ENCODE measurements at places on chromosomes 6 and 20.

DNA sequence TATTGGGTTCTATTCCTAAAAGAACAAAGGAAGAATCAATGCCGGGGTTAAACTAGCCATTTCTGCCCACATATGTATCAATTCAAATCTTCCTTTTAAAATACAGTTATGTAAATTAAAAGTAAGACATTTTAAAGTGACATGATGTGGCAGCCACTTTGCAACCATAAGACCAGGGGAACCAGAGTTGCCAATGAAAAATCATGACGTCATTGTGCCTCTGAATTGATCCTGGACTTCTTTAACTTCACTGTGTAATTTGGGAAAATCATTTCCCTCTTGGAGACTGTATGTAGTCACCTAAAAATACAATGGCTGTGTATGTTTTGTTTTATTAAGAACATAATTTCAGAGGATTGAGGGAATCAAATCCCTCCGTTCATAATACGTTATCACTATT is 42.2 kb downstream of the SLC13A3 start:
- no peak overlapping the region for H3K27ac ChIP-seq
- no peaks in the 10 kb centered on the region for H3K4me1 ChIP-seq
- no peak for DNase-seq
- no peaks in the 10 kb centered on the region for H3K27me3 ChIP-seq

DNA sequence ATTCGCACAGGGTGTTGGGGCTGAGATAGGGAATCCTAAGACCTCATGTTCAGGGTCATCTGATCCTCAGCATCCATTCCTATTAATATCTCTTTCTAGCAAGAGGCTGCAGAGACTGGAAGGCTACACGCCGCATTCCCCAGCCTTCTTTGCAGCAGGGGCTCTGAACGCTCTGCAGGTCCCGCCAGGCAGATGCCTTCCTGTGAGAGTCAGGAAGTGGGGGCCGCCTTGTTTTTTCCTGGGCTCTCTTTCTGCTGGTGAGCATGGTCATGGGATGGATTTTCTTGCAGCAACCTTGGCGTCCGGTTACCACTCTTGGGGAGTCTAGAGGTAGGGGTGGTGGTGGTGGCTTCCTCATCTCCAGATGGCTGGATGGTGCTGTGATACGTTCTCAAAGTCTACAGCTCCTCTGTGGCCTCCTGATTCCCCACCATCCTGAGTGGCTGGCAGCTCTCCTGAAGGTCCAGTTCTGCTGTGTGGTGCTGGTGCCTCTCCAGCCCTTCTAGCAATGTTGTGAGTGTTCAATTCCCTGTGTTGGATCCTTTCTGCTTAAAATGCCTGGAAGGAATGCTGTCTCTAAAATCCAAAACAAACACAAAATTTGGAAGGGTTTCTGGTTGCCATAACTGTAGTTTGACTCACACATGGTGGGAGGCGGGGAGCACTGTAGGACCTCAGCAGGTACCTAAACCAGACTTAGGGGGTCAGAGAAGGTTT is 111.9 kb downstream of the CEBPB start:
- DNase-seq = peak; percentile 59
- no peaks in the 10 kb centered on the region for H3K27me3 ChIP-seq
- no peaks in the 10 kb centered on the region for H3K36me3 ChIP-seq
- no peak overlapping the region for H3K4me3 ChIP-seq
- peaks cover 40% of the 10 kb centered on the region for H3K4me1 ChIP-seq
- H3K27ac ChIP-seq = peak overlapping the region; percentile 63

GRCh38 chr6:45990162-45990561 is 25.5 kb downstream of the CLIC5 start:
- no peak overlapping the region for H3K27ac ChIP-seq
- H3K4me3 ChIP-seq = no peak overlapping the region

DNA sequence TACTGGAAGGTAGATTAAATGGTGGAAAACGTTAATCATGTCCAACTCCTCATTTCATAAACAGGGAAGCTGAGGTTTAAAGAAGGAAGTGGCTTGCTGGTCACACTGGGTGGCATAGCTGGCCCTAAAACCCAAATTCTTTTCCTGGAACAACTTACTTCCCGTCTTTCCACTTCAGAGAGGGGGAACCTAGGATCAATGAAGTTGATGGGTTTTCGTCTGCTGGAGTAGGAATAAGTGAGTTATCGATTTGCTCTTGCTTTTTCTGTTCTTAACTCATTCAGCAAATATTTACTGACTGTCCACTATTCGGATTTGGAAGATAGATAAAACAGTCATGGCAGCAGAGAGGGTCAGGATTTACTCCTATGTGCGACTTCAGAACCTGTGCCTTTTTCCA is 1.2 kb upstream of the SYS1 start:
- no peak overlapping the region for H3K27ac ChIP-seq
- no peak for DNase-seq
- no peaks in the 10 kb centered on the region for H3K27me3 ChIP-seq
- peaks cover 8% of the 10 kb centered on the region for H3K36me3 ChIP-seq
- no peak overlapping the region for H3K4me3 ChIP-seq

DNA sequence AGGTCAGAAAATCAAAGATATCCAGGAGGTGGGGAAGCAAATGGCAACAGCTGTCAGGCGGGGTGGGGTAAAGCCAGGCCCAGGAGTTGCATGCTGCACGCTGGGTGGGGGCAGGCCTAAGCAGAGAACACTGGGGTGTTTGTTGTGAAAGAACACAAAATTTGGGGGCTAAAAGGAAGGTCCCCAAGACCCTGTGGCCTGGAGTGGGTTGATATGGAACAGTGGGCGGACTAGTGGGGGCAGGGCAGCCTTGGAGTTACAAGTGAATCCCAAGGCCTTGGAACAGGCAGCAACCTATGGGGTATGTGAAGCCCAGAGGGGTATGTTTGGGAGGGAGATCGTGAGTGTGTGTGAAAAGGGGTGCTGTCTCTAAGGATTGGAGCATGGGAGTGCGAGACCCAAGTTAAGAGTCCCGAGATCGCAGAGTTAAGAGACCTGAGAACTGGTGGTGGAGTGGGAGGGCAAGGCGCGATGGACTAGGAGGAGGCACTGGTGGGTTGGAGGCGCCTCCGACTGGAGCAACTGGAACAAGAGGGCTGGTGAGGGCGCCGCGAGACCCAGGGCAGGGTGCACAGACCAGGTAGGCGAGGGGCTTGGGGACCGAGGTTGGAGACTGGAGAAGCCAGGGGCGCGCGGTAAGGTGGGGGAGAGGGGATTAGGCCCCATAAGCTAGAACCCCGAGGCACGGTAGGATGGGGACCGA is 658 bp downstream of the CUL7 start:
- peaks cover 44% of the 10 kb centered on the region for H3K36me3 ChIP-seq
- H3K4me1 ChIP-seq = peaks cover 18% of the 10 kb centered on the region
- H3K27ac ChIP-seq = peak overlapping the region; percentile 87
- no peaks in the 10 kb centered on the region for H3K27me3 ChIP-seq

DNA sequence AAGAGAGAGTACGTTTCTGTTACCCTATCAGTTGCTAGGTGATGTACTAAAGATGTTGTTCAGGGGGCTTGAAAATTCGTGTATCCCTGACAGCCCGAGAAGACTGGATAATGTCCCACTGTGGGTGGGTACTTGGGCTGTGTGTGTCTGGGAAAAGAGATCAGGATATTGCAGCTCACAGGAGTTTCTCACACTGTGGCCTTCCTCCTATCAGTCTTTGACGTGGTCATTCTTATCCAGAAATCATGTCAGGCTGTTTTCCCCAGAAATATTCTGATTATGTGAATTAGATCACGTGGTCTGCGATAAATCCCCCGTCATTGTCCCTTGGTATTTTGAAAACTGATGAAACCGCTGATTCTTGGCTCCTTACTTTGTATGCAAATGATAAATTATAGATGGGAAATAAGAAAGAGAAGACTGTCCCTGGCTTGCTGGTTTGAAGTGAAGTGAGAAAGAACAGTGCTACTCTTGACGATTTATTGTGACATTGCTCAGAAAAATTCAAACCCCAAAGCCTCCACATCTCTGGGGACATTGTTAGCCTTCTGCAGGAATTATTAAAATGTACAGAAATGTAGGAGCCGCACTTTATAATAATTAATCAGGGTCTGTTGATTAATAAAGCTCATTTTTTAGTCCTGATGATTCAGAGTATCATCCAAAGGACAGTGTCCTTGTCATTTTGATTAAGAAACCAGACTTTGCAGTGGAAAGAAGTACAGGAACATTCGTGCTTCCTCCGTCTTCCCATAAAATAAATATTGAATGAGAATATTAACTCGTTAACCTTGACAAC is 167.5 kb upstream of the TSHZ2 start:
- no peak for DNase-seq
- H3K4me3 ChIP-seq = no peak overlapping the region
- no peaks in the 10 kb centered on the region for H3K27me3 ChIP-seq
- H3K36me3 ChIP-seq = no peaks in the 10 kb centered on the region
- no peaks in the 10 kb centered on the region for H3K4me1 ChIP-seq

DNA sequence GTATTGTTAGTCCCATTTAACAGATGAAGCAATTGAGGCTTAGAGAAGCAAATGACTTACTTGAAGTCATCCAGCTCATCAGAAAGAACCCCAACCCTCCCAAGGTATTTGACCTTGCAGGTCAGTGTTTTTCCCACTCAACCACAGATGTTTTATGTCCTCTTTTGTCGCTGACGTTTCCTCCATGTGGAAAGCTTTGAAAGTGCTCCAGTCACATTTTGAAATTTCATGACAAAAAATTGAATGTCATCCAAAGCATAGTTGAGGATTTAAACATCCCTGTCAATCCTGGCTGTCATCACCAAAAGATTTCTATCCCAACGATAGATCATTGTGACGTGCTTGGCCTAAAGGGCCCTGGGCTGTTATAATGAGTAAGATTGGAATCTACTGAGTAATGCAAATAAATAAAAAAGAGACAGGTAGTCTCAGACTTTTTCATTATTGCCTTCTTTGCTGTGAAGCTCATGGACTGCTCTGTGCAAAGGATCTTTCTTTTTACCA is 102.7 kb downstream of the TSHZ2 start:
- H3K27ac ChIP-seq = no peak overlapping the region
- no peaks in the 10 kb centered on the region for H3K27me3 ChIP-seq
- DNase-seq = no peak
- no peaks in the 10 kb centered on the region for H3K36me3 ChIP-seq
- no peaks in the 10 kb centered on the region for H3K4me1 ChIP-seq

DNA sequence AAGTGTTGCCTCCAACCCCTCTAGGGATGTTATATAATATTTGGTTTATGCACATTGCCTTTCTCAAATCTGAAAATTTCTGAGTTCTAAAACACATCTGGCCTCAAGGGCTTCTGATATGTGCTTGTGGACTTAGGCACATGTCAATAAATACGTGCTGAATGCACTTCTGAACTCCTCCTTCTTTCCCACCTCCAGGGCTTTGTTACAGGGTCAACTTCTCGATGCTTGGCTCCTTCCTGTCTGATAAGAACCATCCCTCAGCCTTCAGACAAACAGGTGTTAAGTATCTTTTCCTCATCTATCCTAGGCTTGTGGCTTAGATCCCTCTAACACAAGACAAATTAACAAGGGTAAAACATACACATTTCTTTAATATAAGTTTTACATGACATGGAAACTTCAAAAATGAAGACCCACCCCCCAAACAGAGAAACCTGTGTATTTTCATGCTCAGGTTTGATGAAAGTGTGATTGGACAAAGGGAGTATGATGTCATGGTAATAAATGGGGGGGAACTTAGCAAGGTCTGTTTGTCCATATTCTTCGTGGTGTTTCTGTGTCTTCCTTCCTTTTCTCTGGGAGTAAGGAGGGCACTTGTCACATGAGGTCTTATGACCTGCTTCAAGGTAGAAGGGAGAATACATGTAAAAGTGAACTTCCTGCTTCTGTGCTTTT is 326.9 kb downstream of the CD83 start:
- no peaks in the 10 kb centered on the region for H3K36me3 ChIP-seq
- H3K4me3 ChIP-seq = no peak overlapping the region
- peaks cover 9% of the 10 kb centered on the region for H3K4me1 ChIP-seq
- no peak overlapping the region for H3K27ac ChIP-seq
- no peak for DNase-seq

DNA sequence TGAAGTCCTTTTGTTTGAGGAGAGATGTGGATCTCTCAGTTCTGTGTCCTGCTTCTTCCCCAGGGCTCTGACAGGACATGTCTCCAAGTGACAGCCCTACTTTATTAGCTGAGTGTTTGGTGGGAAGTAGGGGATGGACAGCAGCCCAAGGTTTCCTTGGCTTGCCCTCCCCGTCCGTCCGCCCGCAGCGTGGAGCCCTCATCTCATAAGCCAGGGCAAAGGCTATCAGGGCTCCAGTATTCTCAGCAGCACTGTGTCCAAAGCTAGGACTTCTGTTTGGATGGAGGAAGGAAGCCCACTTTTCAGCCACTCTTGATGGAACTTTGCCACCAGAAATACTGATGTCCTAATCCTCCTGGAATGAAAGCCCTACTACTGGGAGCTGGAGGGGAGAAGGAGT is 13.6 kb downstream of the CDC5L start:
- H3K36me3 ChIP-seq = peaks cover 35% of the 10 kb centered on the region
- no peaks in the 10 kb centered on the region for H3K27me3 ChIP-seq

GRCh38 chr20:52681288-52681687 is 290.9 kb upstream of the TSHZ2 start:
- H3K36me3 ChIP-seq = no peaks in the 10 kb centered on the region
- no peak overlapping the region for H3K4me3 ChIP-seq
- no peak for DNase-seq
- H3K27me3 ChIP-seq = no peaks in the 10 kb centered on the region

DNA sequence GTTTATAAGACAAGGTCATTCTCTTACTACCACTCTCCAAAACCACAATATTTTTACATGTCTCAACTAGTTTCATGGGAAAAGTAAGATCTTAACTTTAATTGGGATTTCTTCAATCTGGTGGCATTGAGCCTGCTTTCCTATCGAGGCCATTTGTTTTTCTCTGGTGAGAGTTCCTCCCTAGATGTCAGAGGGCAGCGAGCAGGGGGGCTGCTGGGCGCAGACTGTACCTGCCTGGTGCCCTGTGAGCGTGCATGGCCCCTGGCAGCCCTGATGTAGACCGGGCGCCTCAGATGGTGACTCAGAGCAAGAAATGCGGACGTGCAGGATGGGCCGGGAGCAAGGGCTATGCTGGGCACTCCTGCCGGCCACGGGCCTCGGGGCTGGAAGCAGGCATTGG is 27.2 kb downstream of the ERMARD start:
- no peak overlapping the region for H3K27ac ChIP-seq
- H3K4me1 ChIP-seq = peaks cover 10% of the 10 kb centered on the region
- DNase-seq = no peak
- H3K4me3 ChIP-seq = no peak overlapping the region
- no peaks in the 10 kb centered on the region for H3K27me3 ChIP-seq

- no peak for DNase-seq
- H3K27ac ChIP-seq = no peak overlapping the region
- no peak overlapping the region for H3K4me3 ChIP-seq
- no peaks in the 10 kb centered on the region for H3K36me3 ChIP-seq
- no peaks in the 10 kb centered on the region for H3K4me1 ChIP-seq
Measured at GRCh38 chr20:19100975-19101374, 111.5 kb upstream of the SLC24A3 start.
